Activated T-cell treated with anti-CD3 and anti-CD28 coated beads, Interleukin-2, amount 50 U/mL, for 24 hours (primary cell): ENCODE measurements at places on chromosomes 12 and 14.

GRCh38 chr14:76537906-76538647 is 162.1 kb downstream of the ESRRB start:
- no peaks in the 10 kb centered on the region for H3K36me3 ChIP-seq
- no peak overlapping the region for H3K4me3 ChIP-seq
- H3K27ac ChIP-seq: no peak overlapping the region
- DNase-seq: no peak
- no peaks in the 10 kb centered on the region for H3K4me1 ChIP-seq

- H3K4me3 ChIP-seq: no peak overlapping the region
- H3K4me1 ChIP-seq: peaks cover 32% of the 10 kb centered on the region
- H3K27me3 ChIP-seq: peaks cover 9% of the 10 kb centered on the region
- DNase-seq: no peak
- H3K27ac ChIP-seq: no peak overlapping the region
- no peaks in the 10 kb centered on the region for H3K36me3 ChIP-seq
Observed at GRCh38 chr12:55642267-55642666, 5.6 kb downstream of the OR10P1 start.

GRCh38 chr12:105740970-105741725 is 397.6 kb downstream of the NUAK1 start:
- no peak overlapping the region for H3K4me3 ChIP-seq
- H3K36me3 ChIP-seq: no peaks in the 10 kb centered on the region
- DNase-seq: no peak
- H3K27me3 ChIP-seq: peaks cover 8% of the 10 kb centered on the region

DNA sequence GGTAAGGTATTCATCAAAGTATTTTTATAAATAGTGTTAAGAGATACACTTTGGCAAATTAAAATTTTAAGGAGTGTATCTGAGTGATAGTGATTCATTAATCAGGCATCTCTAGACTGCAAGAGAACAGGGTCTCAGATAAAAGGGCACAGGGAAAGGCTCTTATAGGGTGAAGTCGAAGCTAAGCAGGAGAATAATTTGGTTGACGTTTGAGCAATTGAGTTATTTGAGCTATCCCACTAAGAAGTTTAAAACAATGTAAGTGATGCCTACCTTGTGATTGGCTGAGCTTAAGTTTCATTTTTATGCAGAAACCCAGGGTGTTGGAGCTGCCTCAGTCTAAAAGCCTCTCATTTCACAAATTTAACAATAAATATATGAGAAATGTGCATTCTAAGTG is 125.3 kb downstream of the SLC6A15 start:
- DNase-seq: no peak
- H3K27me3 ChIP-seq: no peaks in the 10 kb centered on the region
- H3K36me3 ChIP-seq: no peaks in the 10 kb centered on the region
- no peak overlapping the region for H3K4me3 ChIP-seq
- no peaks in the 10 kb centered on the region for H3K4me1 ChIP-seq
- no peak overlapping the region for H3K27ac ChIP-seq

GRCh38 chr14:102185360-102185759 is 45.7 kb downstream of the WDR20 start:
- peaks cover 6% of the 10 kb centered on the region for H3K36me3 ChIP-seq
- H3K27ac ChIP-seq: peak overlapping the region; percentile 94
- peaks cover 78% of the 10 kb centered on the region for H3K4me1 ChIP-seq
- no peak overlapping the region for H3K4me3 ChIP-seq
- DNase-seq: no peak

DNA sequence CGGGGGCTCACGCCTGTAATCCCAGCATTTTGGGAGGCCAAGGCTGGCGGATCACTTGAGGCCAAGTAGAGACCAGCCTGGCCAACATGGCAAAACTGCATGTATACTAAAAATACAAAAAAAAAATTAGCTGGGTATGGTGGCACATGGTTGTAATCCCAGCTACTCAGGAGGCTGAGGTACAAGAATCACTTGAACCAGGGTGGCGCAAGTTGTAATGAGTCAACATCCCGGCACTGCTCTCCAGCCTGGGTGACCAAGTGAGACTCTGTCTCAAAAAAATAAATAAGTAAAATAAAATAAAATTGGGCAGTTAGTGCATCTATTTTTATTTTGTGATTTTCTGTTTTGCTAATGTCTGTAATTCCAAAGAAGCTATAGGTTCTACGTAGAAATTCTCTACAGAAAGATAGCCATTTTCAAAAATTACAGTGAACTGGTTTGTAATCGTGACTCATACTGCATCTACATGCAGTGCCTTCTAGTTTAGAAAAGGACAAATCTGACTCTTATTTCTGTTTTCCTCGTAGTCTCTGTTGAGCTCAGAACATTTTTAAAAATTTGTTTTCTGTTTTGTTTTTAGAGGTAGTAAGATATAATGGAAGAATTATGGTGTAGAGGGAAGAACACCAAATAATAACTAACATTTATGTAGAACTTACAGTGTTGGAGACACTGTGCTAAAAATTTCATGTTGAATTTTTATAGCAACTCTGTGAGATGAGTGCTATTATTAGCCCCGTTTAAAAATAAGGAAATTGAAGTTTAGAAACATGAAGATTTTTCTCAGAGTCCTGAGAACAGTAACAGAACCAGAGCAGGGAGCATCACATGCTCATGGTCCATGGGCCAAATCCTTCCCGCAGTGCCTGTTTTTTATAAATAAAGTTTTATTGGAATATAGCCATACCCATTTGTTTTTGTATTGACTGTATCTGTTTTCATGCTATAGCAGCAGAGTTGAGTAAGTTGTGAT is 201.2 kb downstream of the SYNE2 start:
- no peaks in the 10 kb centered on the region for H3K27me3 ChIP-seq
- H3K27ac ChIP-seq: no peak overlapping the region
- no peak overlapping the region for H3K4me3 ChIP-seq
- H3K4me1 ChIP-seq: peaks cover 2% of the 10 kb centered on the region
- no peak for DNase-seq
- peaks cover 70% of the 10 kb centered on the region for H3K36me3 ChIP-seq

- no peak overlapping the region for H3K27ac ChIP-seq
- DNase-seq: no peak
- H3K4me3 ChIP-seq: no peak overlapping the region
- peaks cover 26% of the 10 kb centered on the region for H3K27me3 ChIP-seq
- no peaks in the 10 kb centered on the region for H3K36me3 ChIP-seq
Observed at GRCh38 chr14:95011445-95012006, 145.8 kb downstream of the DICER1 start.

DNA sequence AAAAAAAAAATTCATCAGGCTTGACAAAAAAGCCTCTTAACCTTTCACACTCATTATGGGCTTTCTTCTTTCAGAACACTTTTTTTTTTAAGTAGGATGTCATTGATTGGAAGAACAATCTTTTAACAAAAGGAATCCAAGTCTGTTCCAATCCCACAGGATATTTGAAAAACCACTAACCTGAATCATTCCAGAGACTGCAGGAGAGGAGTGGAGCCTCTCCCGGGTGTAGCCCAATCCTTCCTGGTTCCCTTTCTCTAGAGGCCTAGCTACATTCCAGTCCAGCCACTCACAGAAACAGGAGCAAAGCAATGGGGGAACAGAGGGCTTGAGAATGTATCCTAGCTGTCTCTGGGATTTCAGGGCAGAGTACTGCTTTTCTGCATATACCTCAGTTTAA is 4.3 kb downstream of the MFAP5 start:
- H3K27me3 ChIP-seq: peaks cover 14% of the 10 kb centered on the region
- no peak overlapping the region for H3K4me3 ChIP-seq
- H3K27ac ChIP-seq: no peak overlapping the region
- H3K4me1 ChIP-seq: no peaks in the 10 kb centered on the region

- DNase-seq: no peak
- no peaks in the 10 kb centered on the region for H3K27me3 ChIP-seq
- H3K27ac ChIP-seq: no peak overlapping the region
- no peak overlapping the region for H3K4me3 ChIP-seq
- no peaks in the 10 kb centered on the region for H3K4me1 ChIP-seq
Observed at GRCh38 chr12:23880988-23881387, 68.5 kb downstream of the SOX5 start.

GRCh38 chr12:6215932-6216494 is 15.8 kb downstream of the CD9 start:
- no peak overlapping the region for H3K4me3 ChIP-seq
- no peak for DNase-seq
- H3K27ac ChIP-seq: peak overlapping the region; percentile 18
- H3K27me3 ChIP-seq: no peaks in the 10 kb centered on the region

DNA sequence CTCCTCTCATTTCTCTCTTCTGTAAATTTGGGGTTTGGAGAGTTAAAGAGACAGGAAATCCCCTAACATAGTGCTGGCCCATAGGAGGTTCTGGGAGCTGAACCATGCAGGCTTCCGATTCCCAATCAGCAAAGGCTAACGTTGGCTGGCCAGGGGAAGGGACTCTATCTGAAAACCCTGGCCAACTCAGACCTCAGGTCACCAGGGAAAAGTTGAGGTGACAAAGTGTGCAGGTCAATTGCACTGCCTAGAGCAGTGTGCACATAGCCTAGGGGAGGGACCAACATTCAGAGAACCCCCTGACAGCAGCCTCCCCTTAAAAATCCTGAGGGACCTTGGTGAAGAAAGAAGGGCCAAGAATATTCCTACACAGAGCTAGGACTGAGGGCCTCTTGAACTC is 38.9 kb downstream of the TTC7B start:
- no peak for DNase-seq
- no peak overlapping the region for H3K4me3 ChIP-seq
- no peak overlapping the region for H3K27ac ChIP-seq
- H3K36me3 ChIP-seq: no peaks in the 10 kb centered on the region

GRCh38 chr12:26032719-26033241 is 74.3 kb downstream of the RASSF8 start:
- no peaks in the 10 kb centered on the region for H3K36me3 ChIP-seq
- H3K4me1 ChIP-seq: no peaks in the 10 kb centered on the region
- H3K4me3 ChIP-seq: no peak overlapping the region
- H3K27me3 ChIP-seq: no peaks in the 10 kb centered on the region

DNA sequence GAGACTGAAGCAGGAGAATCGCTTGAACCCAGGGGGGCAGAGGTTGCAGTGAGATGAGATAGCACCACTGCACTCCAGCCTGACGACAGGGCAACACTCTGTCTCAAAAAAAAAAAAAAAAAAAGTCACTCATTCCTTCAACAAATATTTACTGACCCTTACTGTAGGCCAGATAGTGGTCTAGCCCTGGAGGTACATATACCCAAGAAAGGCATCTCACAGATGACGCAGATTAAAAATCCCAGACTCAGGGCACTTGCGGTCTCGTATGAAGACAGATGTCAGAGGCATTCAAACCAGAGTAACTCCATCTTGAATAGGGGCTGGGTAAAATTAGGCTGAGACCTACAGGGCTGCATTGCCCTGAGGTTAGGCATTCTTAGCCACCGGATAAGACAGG is 44.8 kb downstream of the CLMN start:
- no peaks in the 10 kb centered on the region for H3K4me1 ChIP-seq
- H3K27me3 ChIP-seq: peaks cover 15% of the 10 kb centered on the region
- DNase-seq: no peak
- H3K27ac ChIP-seq: no peak overlapping the region
- H3K4me3 ChIP-seq: no peak overlapping the region

DNA sequence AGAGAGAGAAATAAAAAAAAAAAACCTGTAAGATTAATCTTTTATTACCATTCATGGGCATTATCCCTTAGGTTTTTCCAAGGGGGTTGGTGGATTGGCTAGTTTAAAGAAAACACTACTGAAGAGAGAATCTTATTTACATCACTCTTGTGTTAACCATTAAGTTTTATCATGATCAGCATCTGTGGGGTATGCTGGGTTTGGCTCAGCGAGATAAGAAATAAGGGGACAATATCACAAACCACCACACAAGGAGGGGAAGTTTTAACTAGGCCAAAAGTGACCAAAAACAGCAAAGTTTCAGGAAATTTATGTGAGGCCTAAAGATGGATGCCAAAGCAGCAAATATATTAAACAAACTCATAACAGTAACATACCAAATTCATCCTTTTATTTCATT is 548.6 kb downstream of the SLC16A7 start:
- no peak overlapping the region for H3K27ac ChIP-seq
- H3K27me3 ChIP-seq: no peaks in the 10 kb centered on the region
- H3K4me1 ChIP-seq: no peaks in the 10 kb centered on the region
- no peaks in the 10 kb centered on the region for H3K36me3 ChIP-seq
- no peak overlapping the region for H3K4me3 ChIP-seq
- DNase-seq: no peak

DNA sequence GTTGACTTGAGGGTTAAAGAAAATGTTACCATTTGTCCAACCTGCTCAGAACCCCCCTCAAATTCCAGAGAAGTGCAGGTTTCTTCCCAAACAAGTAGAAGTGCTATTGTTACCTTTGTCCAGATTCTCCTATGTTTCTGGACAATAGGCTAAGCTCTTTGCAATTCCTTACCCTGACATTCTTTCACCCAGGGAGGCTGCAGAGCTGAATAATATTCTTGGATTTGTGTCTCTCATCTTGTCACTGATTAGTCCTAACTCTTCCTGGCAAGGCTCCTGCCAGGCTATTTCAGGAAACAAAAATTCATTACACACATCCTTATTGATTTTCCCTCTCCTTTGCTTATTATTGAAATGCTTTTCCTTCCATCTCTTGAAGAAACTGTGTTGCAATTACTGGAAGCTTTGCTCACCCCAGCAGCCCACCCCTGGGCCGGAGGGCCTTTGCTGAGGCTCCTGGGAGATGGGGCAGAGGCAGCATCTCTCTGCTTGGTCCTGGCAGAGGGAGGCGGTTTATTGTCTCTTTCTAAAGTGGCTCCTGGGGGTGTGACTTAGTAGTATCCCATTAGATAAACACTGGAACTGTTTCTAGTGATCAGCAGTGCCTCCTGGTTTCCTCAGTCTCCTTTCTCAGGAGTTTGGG is 207.5 kb upstream of the PELI2 start:
- H3K27ac ChIP-seq: no peak overlapping the region
- no peak overlapping the region for H3K4me3 ChIP-seq

GRCh38 chr12:58069268-58069963 is 128.0 kb downstream of the ATP23 start:
- H3K4me1 ChIP-seq: no peaks in the 10 kb centered on the region
- H3K27ac ChIP-seq: no peak overlapping the region
- no peaks in the 10 kb centered on the region for H3K27me3 ChIP-seq
- no peak overlapping the region for H3K4me3 ChIP-seq
- DNase-seq: no peak

GRCh38 chr14:65776193-65776852 is 363.8 kb downstream of the FUT8 start:
- no peaks in the 10 kb centered on the region for H3K27me3 ChIP-seq
- no peaks in the 10 kb centered on the region for H3K4me1 ChIP-seq
- no peak overlapping the region for H3K27ac ChIP-seq

DNA sequence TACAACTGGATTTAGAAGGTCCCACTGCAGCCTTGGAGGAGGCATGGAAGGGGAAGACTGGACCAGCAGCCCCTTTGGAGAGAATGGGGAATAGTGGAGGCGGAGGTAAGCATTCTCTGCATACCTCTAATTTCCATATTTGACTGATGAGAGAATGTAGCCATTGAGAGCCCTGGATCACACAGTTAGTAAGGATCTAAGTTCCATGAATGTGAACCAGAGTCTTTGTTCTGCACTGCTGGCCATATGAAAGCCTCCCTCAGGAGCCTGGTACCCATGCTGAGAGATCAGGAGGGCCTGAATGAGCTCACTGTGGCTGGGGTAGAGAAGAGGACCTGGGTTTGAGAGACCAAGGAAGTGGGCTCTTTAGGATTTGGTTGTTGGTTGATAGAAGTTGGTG is 192.1 kb downstream of the TMEM132C start:
- H3K4me1 ChIP-seq: no peaks in the 10 kb centered on the region
- no peaks in the 10 kb centered on the region for H3K36me3 ChIP-seq
- no peak overlapping the region for H3K4me3 ChIP-seq
- H3K27ac ChIP-seq: no peak overlapping the region
- DNase-seq: no peak
- no peaks in the 10 kb centered on the region for H3K27me3 ChIP-seq
